Stimulated activated CD4-positive, alpha-beta T cell treated with anti-CD3 and anti-CD28 coated beads, Interleukin-15, amount 100 ng/mL, for 1 hour (primary cell): ENCODE measurements at places on chromosomes 13 and 19.

- DNase-seq: no peak
Observed at GRCh38 chr13:43363156-43363953, 340.0 kb downstream of the DNAJC15 start.

GRCh38 chr13:29847501-29847983, 2.9 kb downstream of the UBL3 start:
- no peak for DNase-seq

- DNase-seq: no peak
Observed at GRCh38 chr13:62747629-62748028, 1332.0 kb upstream of the PCDH20 start.

GRCh38 chr19:48170817-48171347, 402 bp downstream of the ZSWIM9 start:
- no peak for DNase-seq

DNA sequence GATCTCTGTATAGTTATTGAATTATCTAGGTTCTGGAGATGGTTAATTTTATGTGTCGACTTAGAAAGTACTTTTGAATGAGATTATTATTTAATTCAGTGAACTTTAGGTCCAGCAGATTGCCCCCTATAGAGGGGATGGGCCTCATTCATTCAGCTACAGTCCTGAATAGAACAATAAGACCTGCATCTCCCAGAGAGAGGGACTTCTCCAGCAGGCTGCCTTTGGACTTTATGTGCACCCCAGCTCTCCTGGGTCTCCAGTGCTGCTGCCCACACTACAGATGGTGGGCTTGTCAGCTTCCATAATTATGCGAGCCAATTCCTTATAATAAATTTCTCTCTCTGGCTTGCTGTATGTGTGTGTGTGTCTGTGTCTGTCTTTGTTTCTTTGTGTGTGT, 39.3 kb upstream of the KL start:
- DNase-seq: no peak

GRCh38 chr13:51035469-51035868, 75.6 kb downstream of the C13orf42 start:
- DNase-seq: no peak

DNA sequence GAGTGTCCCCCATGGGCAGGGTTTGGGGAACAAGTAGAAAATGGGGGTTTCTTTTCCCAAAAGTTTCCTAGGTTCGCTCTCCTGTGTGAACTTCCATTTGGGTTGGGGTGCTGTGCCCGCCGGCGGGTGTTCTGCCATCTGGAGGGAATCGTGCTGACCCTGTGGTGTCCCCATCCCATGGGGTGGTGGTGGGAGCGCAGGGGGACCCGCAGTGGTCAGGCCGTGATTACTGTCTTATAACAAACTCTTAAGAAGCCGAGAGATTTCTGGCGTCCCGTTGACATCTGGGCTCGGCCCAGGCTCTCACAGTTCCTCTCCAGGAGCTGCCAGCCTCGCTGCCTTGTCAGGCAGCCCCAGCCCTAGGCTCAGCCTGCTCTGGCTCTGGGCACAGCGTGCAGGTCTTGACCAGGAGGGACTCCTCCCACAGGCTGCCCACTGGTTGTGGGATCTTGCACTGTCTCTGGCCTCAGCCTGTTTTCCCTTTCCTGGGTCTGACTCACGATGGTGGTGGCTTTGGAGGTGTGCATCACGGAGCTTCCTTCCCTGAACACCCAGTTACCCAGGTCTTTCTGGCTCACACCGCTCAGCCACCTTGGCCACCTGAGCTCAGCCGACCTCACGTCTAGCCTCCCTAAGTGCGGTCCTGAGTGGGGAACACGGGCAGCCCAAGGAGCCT, 34.5 kb downstream of the PLEKHJ1 start:
- DNase-seq: no peak

DNA sequence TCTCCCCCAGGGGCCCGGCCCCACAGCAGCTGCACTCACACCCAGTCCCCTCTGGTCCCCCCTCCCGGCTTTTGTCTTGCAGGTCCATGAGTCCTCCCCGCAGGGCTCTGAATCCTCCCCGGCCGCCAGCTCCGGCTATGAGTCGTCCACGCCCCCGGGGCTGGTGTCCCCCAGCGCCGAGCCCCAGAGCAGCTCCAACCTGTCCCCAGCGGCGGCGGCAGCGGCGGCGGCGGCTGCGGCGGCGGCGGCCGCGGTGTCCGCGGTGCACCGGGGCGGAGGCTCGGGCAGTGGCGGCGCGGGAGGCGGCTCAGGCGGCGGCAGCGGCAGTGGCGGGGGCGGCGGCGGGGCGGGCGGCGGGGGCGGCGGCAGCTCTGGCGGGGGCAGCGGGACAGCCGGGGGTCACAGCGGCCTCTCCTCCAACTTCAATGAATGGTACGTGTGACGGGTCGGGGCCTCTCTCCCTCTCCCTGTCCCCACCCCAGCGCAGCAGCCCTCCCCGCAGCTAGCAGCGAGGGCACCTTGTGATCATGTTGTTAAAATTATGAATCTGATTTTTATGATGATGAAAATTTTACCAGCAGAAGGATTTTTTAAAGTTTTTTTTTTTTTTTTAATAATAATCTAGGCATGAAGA, 3.8 kb downstream of the ZIC2 start:
- DNase-seq: no peak

DNA sequence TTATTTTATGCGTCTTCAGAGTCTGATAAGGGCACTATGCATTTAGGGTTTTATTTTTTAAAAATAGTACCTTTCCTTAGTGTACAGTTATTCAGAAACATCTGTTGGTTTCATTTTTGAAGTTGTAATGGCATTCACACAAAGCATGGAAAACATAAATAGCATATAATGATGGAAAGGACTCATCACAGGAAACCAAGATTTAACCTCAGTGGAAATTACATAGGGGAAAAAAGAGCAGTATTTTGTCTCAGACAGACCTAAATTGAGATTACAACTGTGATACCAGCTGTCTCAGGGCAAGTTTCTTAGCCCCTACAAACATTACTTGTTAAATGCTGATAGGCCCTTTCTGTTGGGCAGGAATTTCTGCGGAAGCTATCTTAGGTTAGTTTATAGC, 57.2 kb downstream of the NHLRC3 start:
- DNase-seq: no peak

DNA sequence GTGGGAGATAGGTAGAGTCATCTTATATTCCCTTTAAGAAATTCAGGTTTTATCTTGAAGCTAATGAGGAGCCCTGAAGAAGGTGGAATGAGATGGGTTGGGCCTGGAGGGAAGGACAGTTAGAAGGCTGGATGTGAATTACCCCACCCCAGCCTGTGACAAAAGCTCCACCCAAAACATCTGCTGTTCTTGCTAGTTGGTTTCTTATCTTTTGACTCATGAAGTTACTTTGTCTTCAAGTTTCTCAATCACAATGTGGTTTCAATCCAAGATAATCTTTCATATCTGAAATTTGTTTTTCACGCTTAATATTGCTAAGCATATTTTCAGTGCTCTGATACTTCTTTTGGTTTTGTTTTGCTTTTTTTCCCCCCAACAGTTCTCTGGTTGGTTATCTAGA, 38.3 kb upstream of the HMGB1 start:
- DNase-seq: no peak

- no peak for DNase-seq
Observed at GRCh38 chr13:59367467-59367866, 796.3 kb downstream of the DIAPH3 start.

DNA sequence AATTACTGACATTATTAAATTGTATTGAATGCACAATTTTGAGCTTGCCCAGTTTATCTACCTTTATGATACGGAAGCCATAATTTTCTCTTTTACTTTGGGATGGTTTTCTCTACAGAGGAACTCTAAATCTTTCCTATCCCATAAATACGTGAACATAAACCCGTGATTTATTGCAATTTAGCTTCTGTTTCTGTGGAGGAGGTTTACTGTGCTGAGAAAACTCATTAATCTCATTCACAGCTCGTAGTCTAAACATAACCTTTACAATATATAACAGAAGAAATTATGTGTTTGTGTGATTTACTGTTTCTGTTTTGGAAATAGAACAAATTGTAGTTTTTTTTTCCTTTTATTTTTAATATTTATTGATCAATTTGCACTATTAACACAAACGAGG, 207.1 kb upstream of the PCDH9 start:
- no peak for DNase-seq

DNA sequence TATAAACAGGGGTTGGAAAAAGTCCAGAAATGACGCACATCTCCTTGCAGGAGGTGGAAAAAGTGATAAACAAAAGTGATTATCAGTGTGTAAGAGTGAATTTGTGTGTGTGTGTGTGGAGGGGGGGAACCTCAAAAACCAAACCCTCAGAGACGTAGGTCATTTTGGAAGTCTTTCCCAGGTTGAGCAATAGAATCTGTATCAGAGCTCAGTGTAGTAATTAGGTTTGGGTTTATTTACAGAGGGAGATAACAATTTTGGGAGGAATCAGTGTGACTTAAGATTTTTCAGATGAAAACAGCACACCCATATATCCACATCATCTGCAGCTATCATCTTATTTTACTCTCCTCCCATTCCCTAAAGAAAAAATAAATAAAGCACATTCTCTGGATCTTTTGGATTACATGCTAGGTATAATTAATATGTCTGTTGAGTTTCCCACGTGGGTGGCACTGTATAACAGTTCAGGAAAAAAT, 406.4 kb downstream of the FGF9 start:
- no peak for DNase-seq

DNA sequence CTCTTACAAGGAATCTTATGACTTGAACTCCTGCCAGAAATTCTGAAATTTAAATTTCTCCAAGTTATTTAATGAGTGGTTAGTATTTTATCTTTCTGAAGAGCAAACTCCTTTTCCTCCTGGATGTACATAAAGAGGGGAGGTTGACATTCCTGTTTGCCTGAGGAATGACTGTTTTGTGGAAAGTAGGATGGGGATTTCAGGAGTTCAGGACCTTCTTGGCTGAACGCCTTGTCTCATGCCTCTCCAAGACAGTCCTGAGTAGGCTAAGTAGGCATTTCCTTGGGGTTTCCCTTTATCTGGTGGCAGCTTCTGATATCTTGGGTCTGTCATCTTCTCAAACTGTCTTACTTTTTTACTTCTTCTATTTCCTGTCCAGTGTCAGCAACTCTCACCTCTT, 356.6 kb downstream of the TDRD3 start:
- no peak for DNase-seq
